ENCODE measurements at places on chromosomes 11 and 22.
A peak's percentile ranks its signal among the peaks of the same experiment; 100 is the strongest.

DNA sequence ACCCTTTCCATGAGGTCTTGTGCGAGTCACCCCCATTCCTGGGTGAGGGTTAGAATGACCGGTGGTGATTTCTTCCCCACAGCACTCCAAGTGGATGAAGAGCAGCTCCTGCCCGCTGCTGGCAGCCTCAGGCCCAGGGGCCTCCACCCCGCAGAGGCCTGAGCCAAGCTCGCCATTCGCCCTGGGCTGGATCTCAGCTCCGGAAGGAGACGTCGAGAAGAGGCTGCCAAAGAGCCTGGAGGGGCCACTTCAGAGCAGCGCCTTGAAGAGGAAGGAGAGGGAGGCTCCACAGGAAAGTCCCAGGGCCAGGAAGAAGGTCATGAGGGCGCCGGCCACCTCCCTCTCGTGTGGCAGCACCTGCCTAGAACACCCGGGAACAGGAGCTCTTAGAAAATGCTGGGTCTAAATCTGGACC lies 8.4 kb downstream of the SLC29A2 start:
- DNase-seq: no peak

DNA sequence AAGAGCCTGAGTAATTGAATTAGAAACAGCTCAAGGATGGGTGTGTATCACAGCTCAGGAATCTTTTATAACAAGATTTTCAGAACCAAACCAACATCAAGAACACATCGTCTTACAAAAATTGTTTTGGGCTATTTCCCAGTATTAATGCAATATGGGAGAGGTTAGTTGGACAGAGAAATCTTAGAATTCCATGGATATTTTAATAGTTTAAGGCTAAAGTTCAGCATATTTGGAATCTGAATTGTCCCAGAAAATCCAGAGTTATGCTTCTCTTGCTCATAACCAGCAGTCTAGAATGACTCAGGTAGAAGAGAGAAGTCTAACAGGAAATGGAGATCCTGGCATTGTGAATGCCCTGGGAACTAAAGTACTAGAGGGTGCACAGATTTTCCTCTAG lies 74.6 kb downstream of the ADM start:
- DNase-seq: no peak

DNA sequence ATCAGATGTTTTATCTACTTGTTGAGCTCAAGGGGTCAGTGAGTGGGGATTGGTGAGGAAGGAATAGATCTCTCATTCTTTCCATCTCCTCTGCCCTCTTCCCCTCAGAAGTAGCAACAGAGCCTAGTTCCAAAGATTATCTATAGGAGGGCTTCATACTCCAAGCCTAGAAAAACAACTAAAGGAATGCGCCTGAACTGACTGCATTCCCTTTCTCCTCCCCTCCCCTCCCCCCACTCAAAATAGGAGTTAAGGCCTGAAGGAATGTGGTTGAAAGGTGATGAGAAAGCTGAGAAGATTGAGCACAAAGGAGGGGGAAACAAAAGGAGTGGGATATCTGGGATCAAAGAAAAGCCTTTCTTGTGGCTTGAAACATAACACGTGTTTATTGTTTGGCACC lies 10.5 kb downstream of the EMSY start:
- no peak for DNase-seq

DNA sequence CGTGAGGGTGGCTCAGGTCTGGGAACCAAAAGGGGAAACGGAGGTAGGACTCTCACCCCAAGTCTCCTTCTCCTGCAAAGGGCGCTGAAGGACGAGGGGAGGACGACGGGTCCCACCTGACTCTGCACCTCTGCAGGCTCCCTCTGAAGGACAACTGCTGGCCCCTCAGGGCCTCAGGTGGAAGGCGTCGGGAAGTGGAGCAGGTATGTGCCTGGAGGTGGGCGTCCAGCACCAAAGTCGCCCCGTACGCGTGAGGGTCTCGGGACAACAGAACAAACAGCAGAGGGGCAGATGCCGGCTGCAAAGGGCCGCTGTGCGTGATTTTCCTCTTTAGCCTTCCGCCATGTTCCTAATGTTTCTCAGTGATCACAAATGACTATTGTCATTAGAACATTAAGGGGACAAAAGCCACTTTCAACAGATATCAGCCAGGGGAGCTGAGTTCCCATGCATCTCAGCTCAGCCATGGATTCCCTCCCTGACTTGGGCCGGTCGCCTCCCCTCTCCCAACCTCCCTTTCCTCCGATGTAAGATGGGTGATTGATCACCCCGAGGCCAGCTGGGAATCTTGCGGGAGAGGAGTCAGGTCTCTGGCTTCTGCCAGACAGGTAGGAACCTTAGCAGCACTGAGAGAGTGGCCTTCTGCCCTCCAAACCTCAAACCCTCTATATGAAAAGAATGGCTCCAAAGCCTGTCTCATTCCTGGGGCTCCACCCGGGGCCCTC lies 836 bp downstream of the SLC16A8 start:
- no peak for DNase-seq

DNA sequence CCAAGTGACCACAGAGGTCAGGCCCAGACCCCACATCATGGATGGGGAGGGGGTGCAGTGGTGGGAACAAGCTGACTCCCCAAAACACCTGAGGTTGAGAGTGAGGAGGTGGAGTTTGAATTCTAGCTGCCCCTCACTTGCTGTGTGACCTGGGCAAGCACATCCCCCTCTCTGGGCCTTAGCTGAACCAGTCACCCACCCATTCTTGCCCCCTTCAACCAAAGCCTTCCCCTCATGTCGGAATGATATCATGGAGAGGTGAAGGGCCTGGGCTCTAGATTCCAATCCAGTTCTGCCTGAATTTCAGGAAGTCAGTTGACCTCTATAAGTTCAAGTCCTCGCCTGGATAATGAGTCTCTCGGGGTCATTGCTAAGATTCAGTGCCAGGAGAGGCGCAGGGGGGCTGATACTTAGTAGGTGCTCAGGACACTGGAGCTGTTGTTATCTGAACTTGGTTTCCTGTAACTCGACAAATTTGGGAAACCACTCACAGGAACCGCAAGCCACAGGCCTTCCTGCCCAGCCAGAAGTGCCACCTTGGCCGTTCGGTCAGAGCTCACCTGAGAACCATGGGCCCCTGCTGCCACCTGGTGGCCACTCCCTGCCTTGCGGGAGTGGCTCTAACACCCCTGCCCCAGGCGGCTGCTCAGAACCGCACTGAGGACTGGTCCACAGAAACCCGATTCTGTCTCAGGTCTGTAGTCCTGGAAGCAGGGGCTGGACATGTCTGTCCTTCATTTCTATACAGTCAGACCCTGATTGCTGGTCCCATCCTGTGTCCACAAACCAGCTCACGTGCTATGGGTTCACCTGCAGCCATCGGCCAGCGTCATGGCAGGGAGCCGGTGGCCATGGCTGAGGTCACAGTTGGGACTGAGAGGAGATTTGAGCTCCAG lies 6.9 kb downstream of the CDC42EP1 start:
- DNase-seq: peak; percentile 94

- DNase-seq: no peak
Measured at GRCh38 chr11:125229916-125230315, 65.4 kb downstream of the PKNOX2 start.

DNA sequence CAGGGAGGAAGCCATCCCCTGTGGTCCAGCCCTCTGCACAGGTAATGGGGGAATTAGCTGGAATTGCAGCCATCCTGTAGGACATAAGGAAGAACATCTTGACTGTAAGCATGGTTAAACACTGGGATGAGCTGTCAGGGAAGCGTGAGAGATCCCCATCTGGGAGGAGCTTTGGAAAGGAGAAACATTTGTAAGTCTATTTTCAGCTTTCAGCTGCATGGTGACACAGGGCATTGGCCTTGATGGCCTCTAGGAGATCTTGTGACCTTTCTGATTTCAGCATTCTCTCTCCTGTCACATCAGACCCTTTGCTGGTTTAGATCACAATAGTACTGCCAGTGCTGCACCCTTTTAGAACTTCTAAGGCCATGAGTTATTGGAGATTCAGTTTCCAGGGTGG lies 47.1 kb downstream of the BCR start:
- DNase-seq: no peak

DNA sequence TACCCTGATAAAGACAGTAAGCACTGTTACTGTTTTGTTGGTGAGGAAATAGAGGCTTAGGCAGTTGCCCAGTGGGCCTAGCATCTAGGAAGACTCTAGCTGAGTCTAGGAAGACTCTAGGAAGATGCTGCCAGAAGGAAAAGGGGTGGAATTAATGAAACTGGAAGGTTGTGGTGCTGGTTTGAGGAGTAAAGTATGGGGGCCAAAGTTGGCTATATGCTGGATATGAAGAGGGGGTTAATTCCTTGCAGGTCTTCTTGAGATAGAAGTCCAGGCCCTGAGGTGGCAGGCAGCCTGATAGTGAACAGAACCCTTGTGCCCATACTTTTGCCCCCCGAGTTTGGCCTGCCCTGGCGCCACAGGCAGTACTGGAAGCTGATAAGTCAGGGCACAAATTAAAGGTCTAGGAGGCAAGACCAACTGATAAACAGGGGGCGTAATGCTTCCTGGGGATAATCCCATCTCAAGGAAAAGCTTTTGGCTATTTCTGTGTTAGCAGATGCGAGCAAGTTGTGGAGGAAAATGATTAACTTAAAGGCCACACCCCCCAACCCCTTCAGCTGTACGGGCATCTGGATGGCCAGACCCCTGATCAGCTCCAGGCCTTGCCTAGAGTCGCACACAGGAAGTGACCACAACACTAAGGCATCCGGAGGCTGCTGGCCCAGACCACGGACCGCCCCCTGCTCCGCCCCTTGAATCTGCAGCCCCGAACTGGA lies 3.1 kb downstream of the ILK start:
- peak; percentile 72 for DNase-seq

GRCh38 chr22:46058091-46058420 lies 81.1 kb upstream of the WNT7B start:
- peak; percentile 47 for DNase-seq

- no peak for DNase-seq
Measured at GRCh38 chr11:3615998-3616397, 25.8 kb downstream of the ART5 start.

- DNase-seq: peak; percentile 66
Measured at GRCh38 chr11:121494355-121495099, 41.8 kb upstream of the SORL1-AS1 start.

All from activated CD4-positive, alpha-beta T cell treated with anti-CD3 and anti-CD28 coated beads for 48 hours (primary cell).